Lung (tissue), 17 donors: ENCODE measurements at places on chromosomes 1 and 21. TPM values are rescaled to one million over a fixed set of nuclear protein-coding genes. Genes with fewer than 3 reads are reported as not detected.
A peak's percentile ranks its signal among the peaks of the same experiment; 100 is the strongest.

DNA sequence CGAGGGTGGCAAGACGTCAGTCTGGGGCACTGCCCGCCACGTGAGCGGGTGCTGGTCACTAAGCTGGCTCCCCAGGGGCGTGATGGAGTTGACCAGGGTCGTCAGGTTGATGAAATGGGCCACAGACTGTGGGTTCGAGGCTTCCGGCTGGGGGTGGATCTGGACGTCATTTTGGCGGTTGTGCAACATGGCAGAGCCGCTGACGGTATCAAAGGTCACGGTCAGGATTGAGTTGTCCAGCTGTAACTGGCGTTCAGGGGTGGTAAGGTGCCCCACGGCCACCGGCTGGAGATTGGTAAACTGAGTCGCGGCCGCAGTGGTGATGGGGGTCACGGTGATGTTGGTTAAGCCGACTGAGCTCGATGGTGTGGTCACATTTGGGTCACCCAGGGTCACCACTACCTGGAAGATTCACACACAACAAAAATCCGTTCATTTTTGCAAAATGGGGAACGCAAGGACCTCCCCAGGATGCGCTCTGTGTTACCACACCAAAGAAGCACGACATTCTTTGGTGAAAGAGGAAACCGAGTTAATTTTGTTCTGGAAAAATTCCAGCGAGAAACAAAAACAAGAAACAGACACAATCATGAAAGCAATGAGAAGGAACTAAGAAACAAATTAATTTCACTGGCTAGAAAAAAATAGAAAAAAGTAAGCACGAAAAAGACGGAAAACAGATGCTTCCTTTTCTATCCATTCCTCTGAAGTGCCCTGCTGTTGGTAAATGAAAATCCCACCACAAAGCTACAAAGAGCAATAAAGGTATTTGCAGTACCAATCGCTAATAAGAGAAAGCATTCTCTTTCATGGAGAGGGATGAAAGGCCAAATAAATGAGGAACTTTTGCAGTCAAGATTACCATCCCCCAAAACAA, 34.7 kb upstream of the RIPK4 start:
- H3K27ac ChIP-seq: peak overlapping the region; percentile 30
- DNase-seq: no peak
- H3K36me3 ChIP-seq: no peaks in the 10 kb centered on the region
- no peak overlapping the region for H3K4me3 ChIP-seq
- H3K27me3 ChIP-seq: no peaks in the 10 kb centered on the region

The CFAP57 gene
- 2.2 TPM for polyA plus RNA-seq

DNA sequence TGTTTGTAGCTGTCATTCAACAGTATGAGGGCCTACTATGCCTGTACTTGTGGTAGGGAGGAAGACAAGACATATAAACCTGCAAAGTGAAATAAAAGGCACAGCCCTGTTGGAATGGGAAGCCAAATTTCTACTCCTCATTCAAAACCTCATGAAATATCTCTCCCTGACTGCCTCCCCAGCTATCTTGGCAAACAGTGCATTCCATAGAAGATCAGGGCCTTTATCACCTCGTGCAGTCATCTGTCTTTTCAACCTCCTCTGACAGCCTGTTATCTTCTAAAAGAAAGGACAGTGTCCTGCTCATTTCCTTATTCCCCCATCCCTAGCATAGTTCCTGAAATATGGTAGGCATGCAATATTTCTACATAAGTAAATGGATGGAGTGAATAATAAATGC, 71.0 kb downstream of the SH3GLB1 start:
- no peaks in the 10 kb centered on the region for H3K27me3 ChIP-seq
- no peak overlapping the region for H3K4me3 ChIP-seq
- no peak overlapping the region for H3K27ac ChIP-seq
- peaks cover 17% of the 10 kb centered on the region for H3K4me1 ChIP-seq
- DNase-seq: no peak
- H3K36me3 ChIP-seq: no peaks in the 10 kb centered on the region

- DNase-seq: peak; percentile 63
- H3K4me1 ChIP-seq: peaks cover 7% of the 10 kb centered on the region
- no peak overlapping the region for H3K27ac ChIP-seq
- no peak overlapping the region for H3K4me3 ChIP-seq
- no peaks in the 10 kb centered on the region for H3K27me3 ChIP-seq
- H3K36me3 ChIP-seq: peaks cover 15% of the 10 kb centered on the region
These were observed 9.4 kb downstream of the TIAM1 start for GRCh38 chr21:31334648-31335121.

- H3K27me3 ChIP-seq: no peaks in the 10 kb centered on the region
- no peak overlapping the region for H3K4me3 ChIP-seq
- H3K36me3 ChIP-seq: no peaks in the 10 kb centered on the region
- H3K27ac ChIP-seq: no peak overlapping the region
These were observed 190.6 kb downstream of the KIF26B start for GRCh38 chr1:245345191-245345884.

DNA sequence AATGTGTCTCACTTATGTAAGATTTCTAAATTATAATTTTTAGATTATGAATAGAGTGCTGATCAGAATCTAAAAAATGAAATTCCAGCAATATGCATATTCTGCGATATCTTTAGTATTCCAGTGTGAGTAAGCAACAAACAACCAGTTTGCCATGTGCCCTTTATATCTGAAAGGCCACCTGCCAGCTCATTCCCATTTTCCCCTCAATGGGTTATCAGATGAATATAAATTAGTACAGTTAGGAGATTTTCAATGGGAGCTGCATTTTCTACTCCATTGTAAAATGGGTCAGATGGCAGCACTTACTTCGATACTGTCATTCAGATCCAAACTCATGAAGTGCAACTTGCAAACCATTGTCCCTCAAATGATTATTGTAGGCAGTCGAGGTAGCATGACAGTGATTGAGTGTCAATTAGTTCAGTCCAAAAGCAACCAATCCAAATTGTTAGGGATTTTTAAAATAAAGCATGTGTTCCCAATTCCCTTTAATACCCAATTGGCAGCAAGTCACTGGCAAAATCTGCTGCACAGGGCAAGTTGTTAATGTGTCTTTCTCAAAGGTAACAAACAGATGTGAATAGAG, 680.3 kb downstream of the LRRIQ3 start:
- DNase-seq: no peak
- no peak overlapping the region for H3K4me3 ChIP-seq
- H3K4me1 ChIP-seq: no peaks in the 10 kb centered on the region
- no peak overlapping the region for H3K27ac ChIP-seq
- H3K27me3 ChIP-seq: no peaks in the 10 kb centered on the region
- H3K36me3 ChIP-seq: no peaks in the 10 kb centered on the region

- no peaks in the 10 kb centered on the region for H3K4me1 ChIP-seq
- no peaks in the 10 kb centered on the region for H3K36me3 ChIP-seq
- no peak overlapping the region for H3K4me3 ChIP-seq
- no peak for DNase-seq
- H3K27me3 ChIP-seq: no peaks in the 10 kb centered on the region
These were observed 45.8 kb downstream of the DNAJC6 start for GRCh38 chr1:65355031-65355712.

- no peaks in the 10 kb centered on the region for H3K4me1 ChIP-seq
- H3K4me3 ChIP-seq: no peak overlapping the region
- no peaks in the 10 kb centered on the region for H3K36me3 ChIP-seq
These were observed 212.7 kb upstream of the NRIP1 start for GRCh38 chr21:15277466-15277865.
